NK-92 treated with Interleukin-12 subunit alpha and Interleukin-12 subunit beta, amount 100 ng/mL, for 24 hours (cell line): ENCODE measurements at places on chromosomes 13 and 19.
A peak's percentile ranks its signal among the peaks of the same experiment; 100 is the strongest.

GRCh38 chr19:41945135-41945766 lies 13.9 kb downstream of the RABAC1 start:
- peak; percentile 93 for DNase-seq

DNA sequence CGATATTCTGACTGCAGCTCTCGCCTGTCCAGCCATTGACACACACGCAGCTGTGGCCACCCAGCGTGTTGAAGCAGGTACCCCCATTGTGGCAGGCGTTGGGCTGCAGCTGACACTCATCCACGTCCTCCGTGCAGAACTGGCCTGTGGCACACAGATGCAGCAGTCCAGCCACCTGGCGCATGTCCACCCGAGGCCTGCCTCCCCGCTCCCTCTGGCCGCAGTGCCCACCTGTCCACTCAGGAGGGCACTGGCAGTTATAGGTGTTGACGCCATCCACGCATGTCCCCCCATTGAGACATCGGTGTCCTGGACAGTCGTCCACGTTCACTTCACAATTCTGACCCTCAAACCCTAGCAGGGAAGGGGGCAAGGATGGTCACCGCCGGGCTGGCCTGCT lies 9.3 kb downstream of the NOTCH3 start:
- no peak for DNase-seq

DNA sequence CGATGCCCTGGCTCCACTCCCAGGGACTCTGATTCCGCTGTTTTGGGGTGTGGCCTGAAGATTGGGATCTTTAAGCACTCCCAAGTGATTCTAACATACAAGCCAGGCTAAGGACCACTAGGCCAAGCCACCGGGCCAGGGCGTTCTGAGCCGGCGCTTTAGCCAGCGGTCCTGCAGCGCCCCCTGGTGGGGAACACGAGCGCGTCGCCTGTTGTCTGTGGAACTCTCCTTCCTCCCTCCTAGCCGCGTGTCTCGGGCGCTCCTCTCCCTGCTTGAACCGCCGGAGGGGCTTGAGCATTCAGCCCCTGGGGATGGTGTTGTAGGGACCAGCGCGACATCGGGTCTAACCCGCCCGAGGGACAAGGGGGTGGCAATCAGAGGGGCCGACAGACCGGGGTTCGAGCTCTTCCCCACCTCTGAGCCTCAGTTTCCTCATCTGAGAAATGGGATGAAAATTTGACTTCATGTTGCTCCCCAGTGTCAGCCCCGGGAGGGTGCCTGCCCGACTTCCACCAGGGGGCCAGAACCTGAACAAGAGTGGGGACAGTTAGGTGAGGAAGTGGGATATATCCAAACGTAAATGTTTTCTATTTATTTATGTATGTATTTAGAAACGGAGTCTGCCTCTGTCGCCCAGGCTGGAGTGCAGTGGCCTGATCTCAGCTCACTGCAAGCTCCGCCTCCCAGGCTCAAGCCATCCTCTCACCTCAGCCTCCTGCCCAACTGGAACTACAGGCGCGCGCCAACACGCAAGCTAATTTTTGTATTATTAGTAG lies 18.0 kb upstream of the PNMA8B start:
- DNase-seq, result peak; percentile 56

GRCh38 chr13:56102641-56103040 lies 1038.1 kb upstream of the PRR20A start:
- DNase-seq, result no peak

DNA sequence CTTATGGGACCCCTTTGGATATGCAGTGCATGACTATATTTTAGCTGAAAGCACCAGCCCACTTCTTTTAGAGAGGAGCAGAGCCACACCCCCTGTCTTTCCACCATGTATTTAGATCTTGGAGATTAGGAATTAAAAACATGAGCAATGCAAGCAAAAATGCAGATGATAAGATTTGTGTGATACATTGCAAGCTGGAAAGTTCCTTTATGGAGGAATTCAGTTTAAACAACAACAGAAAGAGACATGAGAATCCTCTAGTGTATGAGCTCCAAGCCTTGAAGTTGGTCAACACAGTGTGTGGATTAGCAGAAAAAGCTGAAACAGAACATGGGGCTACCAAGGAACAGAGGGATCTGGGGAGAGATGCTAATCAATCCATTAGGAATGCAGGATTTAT lies 529.8 kb upstream of the NBEA start:
- DNase-seq, result no peak

- DNase-seq, result no peak
Observed at GRCh38 chr13:21117104-21117809, 55.9 kb upstream of the LATS2 start.

DNA sequence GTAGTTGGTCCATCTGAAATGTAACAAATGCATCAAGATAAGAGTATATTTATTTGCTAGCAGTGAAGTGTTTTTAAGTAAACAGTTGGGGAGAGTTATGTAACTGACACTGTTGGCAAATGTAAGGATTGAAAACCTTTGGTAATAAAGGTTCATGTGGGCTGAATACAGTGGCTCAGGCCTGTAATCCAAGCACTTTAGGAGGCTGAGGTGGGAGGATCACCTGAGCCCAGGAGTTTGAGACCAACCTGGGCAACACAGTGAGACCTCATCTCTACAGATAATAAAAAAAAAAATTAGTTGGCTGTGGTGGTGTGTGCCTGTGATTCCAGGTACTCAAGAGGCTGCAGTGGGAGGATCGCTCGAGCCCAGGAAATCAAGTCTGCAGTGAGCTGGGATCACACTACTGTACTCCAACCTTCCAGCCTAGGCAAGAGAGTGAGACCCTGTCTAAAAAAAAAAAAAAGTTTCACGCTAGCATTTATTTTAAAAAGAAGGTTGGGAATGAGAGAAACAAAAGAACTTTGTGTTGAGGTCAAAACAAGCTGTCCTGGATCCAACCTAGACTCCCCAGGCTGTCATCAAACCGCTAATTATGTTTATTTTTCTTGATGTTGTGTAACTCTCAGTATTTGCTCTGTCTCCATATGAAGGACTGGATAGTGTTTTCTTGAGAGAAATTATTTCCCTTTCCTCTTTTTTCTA lies 20.7 kb downstream of the SETDB2 start:
- no peak for DNase-seq
